Suppressor macrophage (primary cell): ENCODE measurements at places on chromosomes 13 and 19.

GRCh38 chr13:40694426-40694825 is 28.0 kb upstream of the FOXO1 start:
- DNase-seq = no peak

DNA sequence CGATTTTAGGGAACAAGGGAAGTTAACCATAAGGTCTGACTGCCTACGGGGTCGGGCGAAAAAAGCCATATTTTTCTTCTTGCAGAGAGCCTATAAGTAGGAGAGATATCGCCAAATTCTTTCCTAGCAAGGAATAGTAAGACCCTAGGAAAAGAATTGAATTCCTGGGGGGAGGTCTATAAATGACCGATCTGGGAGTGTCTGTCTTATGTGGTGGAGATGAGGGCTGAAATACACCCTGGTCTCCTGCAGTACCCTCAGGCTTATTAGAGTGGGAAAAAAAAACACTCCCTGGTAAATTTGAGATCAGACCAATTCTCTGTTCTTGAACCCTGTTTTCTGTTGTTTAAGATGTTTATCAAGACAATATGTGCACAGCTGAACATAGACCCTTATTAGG is 447.5 kb upstream of the ATXN8OS start:
- DNase-seq = no peak

- no peak for DNase-seq
Measured at GRCh38 chr19:33826521-33826920, 29.9 kb downstream of the KCTD15 start.

DNA sequence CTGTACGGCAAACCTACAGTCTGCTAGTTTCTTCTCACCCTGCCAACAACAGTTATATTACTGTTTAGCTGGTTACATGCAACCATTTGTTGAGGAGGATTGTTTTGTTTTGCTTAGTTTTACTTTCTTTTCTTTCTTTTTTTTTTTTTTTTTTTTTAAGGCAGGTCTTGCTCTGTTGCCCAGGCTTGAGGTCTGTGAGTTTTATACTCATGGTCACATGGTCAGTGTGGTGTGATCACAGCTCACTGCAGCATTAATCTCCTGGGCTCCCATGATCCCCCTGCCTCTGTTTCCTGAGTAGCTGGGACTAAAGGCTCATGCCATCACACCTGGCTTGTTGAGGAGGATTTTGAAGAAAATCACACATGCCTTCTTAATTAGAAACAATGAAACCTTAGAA is 505.6 kb downstream of the GPC5 start:
- DNase-seq = no peak
